ENCODE measurements at places on chromosomes 5 and 9.

DNA sequence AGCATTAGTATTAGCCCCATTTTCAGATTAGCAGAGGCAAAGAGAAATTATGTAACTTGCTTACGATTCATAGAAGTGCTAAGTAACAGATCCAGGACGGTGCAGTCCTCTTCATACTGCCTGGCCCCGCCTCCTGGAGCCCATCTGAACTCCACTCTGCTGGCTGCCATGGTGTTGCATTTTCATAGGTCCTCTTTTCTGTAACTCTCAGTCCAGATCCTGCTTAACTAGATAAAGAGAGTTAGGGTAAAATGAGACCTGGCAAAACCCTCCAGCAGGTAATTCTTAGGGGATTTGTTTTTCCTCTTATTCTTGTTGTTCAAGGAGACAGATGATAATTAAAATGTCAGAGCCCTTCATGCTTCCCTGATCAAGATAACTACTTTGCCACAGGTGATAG, 135.1 kb upstream of the EFNA5 start:
- DNase-seq, result no peak

DNA sequence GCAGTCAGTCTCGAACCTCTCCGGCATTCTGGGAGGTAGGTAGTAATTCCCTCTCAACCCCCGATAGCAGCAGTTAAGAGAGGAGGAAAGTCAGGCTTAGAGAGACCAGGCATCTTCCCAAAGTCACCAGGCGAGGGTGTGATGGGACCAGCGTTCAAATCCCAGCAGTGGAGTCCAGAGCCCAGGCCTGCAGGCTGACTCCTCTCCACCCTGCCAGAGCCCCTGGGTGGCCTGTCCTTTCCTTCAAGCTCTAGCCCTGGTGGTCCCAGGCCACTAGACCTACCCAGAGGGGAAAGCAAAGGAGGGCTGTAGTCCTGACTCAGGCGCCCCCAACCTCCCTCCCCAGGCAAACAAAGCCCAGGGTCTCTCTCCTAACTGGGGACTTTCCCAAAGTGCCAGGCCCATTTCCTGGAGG, 4.2 kb upstream of the NR5A1 start:
- no peak for DNase-seq

GRCh38 chr9:125233678-125234077, 7.5 kb downstream of the HSPA5 start:
- no peak for DNase-seq

- no peak for DNase-seq
Observed at GRCh38 chr9:121732886-121733285, 81.5 kb downstream of the DAB2IP start.

Data from memory B cell (primary cell).